Thoracic aorta (tissue), 2 donors: ENCODE measurements at places on chromosomes 5 and 9.
A peak's percentile ranks its signal among the peaks of the same experiment; 100 is the strongest.

- no peaks in the 10 kb centered on the region for H3K27me3 ChIP-seq
- H3K27ac ChIP-seq = no peak overlapping the region
- H3K4me1 ChIP-seq = peaks cover 11% of the 10 kb centered on the region
- no peak for DNase-seq
These were observed 174.7 kb upstream of the FBXL17 start for GRCh38 chr5:108556441-108557145.

DNA sequence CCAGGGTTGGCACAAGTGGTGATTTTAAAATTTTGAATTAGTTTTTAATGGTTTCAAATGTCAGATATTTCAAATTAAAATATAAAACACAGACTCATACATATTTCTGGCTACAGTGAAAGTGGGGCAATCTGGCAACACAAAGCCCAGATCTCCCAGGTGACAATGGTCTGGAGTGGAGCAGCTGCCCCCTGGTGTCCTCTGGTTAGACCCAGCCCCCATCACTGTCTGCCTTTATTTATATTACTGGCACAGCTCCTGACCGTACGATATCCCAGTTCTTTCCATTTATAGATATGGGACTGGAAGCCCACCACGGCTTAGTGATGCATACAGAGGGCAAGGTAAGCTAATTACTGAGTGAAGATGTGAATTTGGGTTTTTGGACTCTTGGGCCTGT lies 37.3 kb downstream of the MACIR start:
- no peaks in the 10 kb centered on the region for H3K27me3 ChIP-seq
- no peak overlapping the region for H3K27ac ChIP-seq
- no peak overlapping the region for H3K4me3 ChIP-seq

DNA sequence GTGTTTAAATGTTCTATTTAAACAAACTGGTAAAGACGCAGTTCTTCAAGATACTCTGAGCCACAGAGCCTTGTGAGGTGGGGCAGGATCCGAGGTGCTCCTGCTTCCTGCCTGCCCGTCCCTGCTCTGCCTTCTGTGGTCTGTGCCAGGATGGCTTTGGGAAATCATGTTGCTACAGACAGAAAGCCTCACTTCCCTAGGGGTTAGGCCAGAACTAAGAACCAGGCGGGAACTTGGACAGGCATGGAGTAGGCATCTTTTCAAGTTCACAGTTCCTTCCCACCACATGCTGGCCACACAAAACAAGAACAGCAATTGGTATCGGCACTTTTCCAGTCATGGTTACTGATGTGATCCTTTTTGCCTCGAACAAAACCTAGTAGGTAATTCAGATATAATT lies 67.7 kb upstream of the SPOCK1 start:
- DNase-seq = no peak
- no peaks in the 10 kb centered on the region for H3K36me3 ChIP-seq
- H3K4me1 ChIP-seq = peaks cover 19% of the 10 kb centered on the region
- no peak overlapping the region for H3K27ac ChIP-seq

DNA sequence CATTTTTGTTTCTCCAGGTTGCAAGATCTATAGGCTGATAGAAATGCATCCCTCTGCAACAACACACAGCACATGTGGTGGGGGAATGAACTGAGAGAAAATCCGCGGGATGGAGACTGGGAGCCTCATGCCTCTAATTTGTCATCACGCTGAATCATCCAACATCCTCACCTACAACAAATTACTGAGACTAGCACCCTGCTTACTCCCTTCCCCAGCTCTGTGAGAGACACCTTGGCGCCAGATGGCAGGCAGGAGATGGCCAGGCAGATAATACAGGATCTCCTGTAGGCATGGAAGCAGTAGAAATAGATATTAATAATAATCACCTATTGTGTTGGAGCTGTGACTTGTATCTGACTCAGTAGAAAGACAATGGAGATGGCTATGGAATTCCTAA lies 276.9 kb downstream of the SEMA5A start:
- H3K4me3 ChIP-seq = no peak overlapping the region
- no peak for DNase-seq
- no peaks in the 10 kb centered on the region for H3K36me3 ChIP-seq
- no peak overlapping the region for H3K27ac ChIP-seq
- H3K4me1 ChIP-seq = no peaks in the 10 kb centered on the region

- peak overlapping the region; percentile 82 for H3K27ac ChIP-seq
- no peaks in the 10 kb centered on the region for H3K36me3 ChIP-seq
- H3K4me3 ChIP-seq = peak overlapping the region; percentile 59
- peaks cover 85% of the 10 kb centered on the region for H3K4me1 ChIP-seq
- H3K27me3 ChIP-seq = no peaks in the 10 kb centered on the region
These were observed 16.1 kb downstream of the SNX18 start for GRCh38 chr5:54533541-54534190.

GRCh38 chr9:137146527-137146918 lies 7.6 kb downstream of the GRIN1 start:
- H3K27ac ChIP-seq = no peak overlapping the region
- H3K4me3 ChIP-seq = no peak overlapping the region
- no peaks in the 10 kb centered on the region for H3K4me1 ChIP-seq
- no peaks in the 10 kb centered on the region for H3K36me3 ChIP-seq
- no peak for DNase-seq

GRCh38 chr5:156513123-156513815 lies 186.3 kb downstream of the SGCD start:
- H3K4me3 ChIP-seq = no peak overlapping the region
- DNase-seq = no peak
- H3K27ac ChIP-seq = no peak overlapping the region
- no peaks in the 10 kb centered on the region for H3K4me1 ChIP-seq
- H3K27me3 ChIP-seq = no peaks in the 10 kb centered on the region

DNA sequence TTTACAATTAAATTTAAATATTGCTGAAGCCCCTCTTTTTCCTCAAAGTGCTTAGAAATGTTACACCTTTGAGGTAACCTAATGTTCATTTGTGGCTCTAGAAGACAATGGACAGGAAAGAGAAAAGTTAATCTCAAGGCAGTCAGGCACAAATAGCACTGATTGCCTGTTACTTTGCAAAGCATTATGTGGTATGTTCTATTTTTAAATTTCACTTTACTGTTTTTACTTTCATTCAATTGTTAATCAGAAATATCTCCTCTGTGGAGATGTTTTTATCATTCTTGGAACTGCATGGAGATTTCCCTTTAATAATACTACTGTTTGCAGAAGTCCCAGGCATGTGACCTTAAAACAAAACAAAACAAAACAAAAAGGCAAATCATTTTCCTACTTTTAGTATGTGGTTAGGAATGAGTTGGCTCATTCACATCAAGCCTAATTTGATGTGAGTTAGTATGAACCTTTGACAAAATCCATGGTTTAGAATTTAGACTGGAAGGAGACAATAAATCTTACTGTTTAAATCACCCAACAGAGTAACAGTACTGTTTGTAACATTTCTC lies 67.5 kb downstream of the CWC27 start:
- peaks cover 8% of the 10 kb centered on the region for H3K36me3 ChIP-seq
- no peak overlapping the region for H3K27ac ChIP-seq
- H3K27me3 ChIP-seq = no peaks in the 10 kb centered on the region
- no peak overlapping the region for H3K4me3 ChIP-seq

- H3K4me3 ChIP-seq = no peak overlapping the region
- no peak overlapping the region for H3K27ac ChIP-seq
- DNase-seq = no peak
- no peaks in the 10 kb centered on the region for H3K36me3 ChIP-seq
These were observed 7.5 kb downstream of the NR2F1 start for GRCh38 chr5:93590493-93590892.

- H3K4me3 ChIP-seq = no peak overlapping the region
- H3K4me1 ChIP-seq = no peaks in the 10 kb centered on the region
- no peak overlapping the region for H3K27ac ChIP-seq
- no peak for DNase-seq
- no peaks in the 10 kb centered on the region for H3K27me3 ChIP-seq
These were observed 687.6 kb upstream of the MEF2C start for GRCh38 chr5:89570557-89570956.

DNA sequence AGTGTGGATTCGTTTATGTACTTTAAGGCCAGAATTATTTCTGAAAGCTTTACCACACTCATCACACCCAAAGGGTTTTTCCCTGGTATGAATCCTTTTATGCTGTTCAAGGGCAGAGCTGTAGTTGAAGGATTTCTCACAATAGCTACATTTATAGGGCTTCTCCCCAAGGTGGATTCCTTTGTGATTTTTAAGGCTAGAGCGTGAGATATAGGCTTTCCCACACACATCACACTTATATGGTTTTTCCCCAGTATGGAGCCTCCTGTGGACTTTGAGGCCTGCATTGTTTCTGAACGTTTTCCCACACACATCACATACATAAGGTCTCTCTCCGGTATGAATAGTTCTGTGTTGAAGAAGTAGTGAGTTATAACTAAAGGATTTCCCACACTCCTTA lies 11.2 kb downstream of the ZFP62 start:
- H3K4me3 ChIP-seq = no peak overlapping the region
- H3K36me3 ChIP-seq = peaks cover 36% of the 10 kb centered on the region
- H3K4me1 ChIP-seq = no peaks in the 10 kb centered on the region
- DNase-seq = no peak

- no peak overlapping the region for H3K27ac ChIP-seq
- H3K27me3 ChIP-seq = no peaks in the 10 kb centered on the region
- DNase-seq = no peak
- H3K36me3 ChIP-seq = peaks cover 32% of the 10 kb centered on the region
- no peaks in the 10 kb centered on the region for H3K4me1 ChIP-seq
- no peak overlapping the region for H3K4me3 ChIP-seq
These were observed 13.3 kb upstream of the PSMD5 start for GRCh38 chr9:120855827-120856670.

DNA sequence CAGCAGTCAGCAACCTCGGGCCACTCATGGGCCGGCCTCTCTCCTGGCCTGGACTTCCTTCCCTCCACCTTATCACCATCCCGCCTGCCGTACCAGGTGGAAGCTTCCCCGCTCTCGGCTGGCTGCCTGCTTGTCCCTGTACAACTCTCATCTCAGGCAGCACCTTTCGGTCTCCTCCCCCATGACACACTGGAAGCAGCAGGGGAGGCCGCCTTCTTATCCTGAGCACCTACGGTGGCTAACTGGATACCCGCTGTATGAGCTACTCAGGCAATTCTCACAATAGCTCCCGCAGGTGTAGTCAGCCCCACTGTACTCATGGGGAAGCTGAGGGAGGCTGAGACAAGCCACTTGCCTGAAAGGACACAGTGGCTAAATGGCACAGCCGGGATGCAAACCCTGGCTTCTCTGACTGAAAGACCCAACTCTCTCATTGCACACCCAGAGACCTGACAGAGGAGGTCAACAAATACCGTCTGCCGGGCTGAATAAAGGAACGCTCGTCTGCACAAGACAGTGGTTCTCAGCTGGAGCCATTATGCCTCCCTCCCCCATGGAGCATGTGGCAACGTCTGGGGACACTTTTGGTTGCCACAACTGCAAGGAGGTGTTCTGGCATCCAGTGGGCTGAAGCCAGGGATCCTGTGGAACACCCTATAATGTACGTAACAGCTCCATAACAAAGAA lies 9.6 kb downstream of the STK10 start:
- no peak for DNase-seq
- H3K36me3 ChIP-seq = peaks cover 3% of the 10 kb centered on the region
- peaks cover 3% of the 10 kb centered on the region for H3K4me1 ChIP-seq
- no peak overlapping the region for H3K27ac ChIP-seq

GRCh38 chr5:56206126-56206910 lies 26.8 kb downstream of the ANKRD55 start:
- no peak for DNase-seq
- no peak overlapping the region for H3K4me3 ChIP-seq
- H3K36me3 ChIP-seq = no peaks in the 10 kb centered on the region
- H3K4me1 ChIP-seq = no peaks in the 10 kb centered on the region
- H3K27ac ChIP-seq = peak overlapping the region; percentile 23

DNA sequence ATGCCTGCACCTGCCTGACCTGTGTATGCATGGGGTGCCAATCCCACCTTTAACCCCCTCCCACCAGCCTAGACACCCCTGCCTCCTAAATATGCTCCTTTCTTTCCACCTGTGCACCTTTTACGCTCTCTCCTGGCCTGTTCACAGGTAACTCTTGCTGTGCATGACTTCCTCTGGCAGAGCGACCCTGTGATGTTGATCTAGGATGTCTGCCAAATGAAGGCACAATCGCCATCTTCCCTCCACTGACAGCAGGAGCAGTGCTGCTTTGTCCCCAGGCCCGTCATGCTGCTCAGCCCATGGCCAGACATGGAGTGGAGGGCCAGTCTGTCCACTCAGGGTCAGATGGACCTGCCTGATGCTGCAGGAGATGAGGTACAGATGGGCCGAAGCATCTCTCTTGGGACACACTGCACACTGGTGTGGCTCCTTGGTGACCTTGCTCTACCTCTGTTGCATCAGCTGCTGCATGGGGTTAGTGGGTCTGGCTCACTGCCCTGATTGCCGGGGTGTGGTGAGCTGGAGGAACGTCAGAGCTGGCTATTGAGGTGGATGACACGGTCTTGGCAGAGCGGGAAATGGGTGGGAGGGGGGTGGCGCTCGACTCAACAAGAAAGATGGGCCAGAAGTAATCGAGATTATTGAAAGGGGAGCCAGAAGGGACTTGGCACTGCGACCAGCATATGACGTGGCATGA lies 101.7 kb upstream of the PITX1 start:
- H3K36me3 ChIP-seq = no peaks in the 10 kb centered on the region
- DNase-seq = no peak
- H3K27ac ChIP-seq = no peak overlapping the region
- no peaks in the 10 kb centered on the region for H3K4me1 ChIP-seq
- H3K4me3 ChIP-seq = no peak overlapping the region

DNA sequence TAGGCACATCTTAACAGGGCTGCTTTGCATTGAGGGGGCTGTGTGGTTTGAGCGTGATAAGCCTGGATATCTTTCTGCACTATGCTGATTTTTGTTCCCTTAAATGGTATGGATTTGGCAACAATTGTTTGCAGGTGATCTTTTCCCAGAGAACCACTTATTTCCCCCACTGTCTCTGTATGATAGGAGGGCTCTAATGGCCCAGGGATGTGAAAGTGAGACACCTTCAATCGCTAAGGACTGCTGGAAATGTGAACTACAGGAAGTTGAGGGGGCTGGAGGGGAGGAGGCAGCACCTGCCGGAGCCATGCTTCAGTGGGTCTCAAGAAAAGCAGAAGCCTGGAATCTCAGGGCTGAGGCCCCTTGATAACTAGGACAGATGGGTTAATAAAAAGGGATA lies 29.4 kb downstream of the SYK start:
- no peaks in the 10 kb centered on the region for H3K36me3 ChIP-seq
- no peaks in the 10 kb centered on the region for H3K27me3 ChIP-seq
- H3K4me3 ChIP-seq = no peak overlapping the region
- no peak for DNase-seq
- no peaks in the 10 kb centered on the region for H3K4me1 ChIP-seq
- no peak overlapping the region for H3K27ac ChIP-seq

DNA sequence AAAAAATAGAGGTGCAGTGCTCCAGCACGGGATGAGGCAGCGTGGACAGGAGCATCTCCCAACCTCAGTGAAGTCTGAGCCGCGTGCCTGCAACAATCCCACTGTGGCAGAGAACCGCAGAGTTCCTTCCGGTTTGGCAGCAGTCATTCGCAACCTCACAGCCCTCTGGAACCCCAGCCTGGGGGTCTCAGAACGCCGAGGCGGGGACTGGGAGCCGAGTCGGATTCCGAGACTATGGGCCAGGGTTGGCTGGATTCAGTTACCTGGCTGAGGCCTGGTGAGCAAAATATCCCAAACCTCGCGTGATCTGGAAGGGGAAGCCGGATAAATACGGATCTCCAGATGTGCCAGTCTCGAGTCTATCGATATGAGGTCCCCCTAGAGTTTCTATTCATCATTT lies 27.0 kb downstream of the CDKN2A start:
- H3K27me3 ChIP-seq = peaks cover 48% of the 10 kb centered on the region
- H3K27ac ChIP-seq = no peak overlapping the region
- no peak overlapping the region for H3K4me3 ChIP-seq
- no peak for DNase-seq
- H3K36me3 ChIP-seq = no peaks in the 10 kb centered on the region

GRCh38 chr5:106288979-106289378 lies 1381.8 kb downstream of the EFNA5 start:
- no peak overlapping the region for H3K27ac ChIP-seq
- no peaks in the 10 kb centered on the region for H3K27me3 ChIP-seq
